ENCODE measurements at places on chromosomes 1 and 21.

GRCh38 chr1:226569879-226570547 is 21.4 kb downstream of the STUM start:
- no peak for DNase-seq

DNA sequence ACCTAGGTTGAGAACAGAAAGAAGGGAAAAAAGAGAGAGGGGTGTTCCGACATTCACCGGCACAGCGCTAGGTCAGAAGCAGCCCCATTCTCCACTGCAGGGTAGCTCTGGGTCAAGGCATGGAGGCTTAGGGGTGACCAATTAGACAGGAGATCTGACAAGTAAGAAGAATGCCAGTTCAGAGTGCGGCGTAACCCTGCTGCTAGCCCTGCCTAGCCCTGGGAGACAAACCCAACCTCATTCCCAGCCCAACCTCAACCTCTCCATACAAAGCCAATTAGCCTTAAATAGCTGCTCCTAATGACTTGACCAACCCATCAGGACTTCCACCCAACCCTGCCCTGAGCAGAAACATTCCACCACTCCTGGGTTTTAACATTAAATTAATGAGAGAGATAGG is 3.4 kb downstream of the PRELP start:
- DNase-seq = no peak

DNA sequence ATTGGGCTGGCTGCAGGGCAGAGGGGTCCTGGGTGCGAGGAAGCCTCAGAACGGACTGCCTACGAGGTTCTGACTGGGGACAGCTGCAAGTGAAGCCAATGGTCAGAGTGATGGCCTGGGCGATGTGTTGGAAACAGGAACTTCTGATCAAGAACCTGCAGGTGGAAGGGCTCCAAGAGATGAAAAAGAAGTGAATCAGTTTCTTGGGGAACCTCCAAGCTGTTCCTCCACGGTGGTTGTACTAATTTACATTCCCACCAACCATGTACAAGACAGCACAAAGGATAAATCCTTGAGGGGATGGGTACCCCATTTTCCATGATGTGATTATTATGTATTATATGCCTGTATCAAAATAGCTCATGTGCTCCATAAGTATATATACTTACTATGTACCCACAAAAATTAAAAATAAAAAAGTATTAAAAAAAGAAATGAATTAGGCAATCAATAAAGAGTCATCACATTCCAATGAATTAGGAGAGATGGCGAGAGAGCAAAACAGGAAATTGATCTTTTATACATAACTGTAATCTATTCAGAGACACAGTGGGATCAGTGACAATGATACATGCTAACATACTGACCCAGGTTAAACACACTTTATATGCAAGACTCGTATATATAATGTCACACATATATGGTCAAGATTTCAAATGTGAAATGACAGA is 58.1 kb downstream of the PTPN14 start:
- peak; percentile 78 for DNase-seq

DNA sequence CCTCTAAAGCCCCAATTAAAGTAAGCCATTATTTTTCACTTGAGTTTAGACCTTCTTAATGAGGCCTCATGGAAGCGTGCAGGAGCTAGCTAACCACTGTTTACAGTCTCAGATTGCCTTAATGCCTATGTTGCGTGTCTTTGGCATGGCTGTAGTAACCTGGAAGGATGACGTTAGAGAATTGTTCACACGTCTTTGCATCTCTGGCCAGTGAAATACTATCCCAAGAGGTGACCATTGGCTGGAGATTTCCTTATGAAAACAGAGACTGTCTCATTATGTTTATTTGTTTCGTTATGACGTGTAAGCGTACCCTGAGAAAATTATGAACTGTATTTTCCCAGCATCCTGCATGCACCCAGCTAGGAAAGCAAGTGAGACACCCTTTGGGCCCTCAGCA is 18.6 kb upstream of the BMP8A start:
- no peak for DNase-seq

GRCh38 chr1:11855430-11855829 is 3.3 kb downstream of the NPPB start:
- DNase-seq = no peak

GRCh38 chr1:37472281-37472680 is 2.1 kb upstream of the ZC3H12A start:
- DNase-seq = no peak

- peak; percentile 14 for DNase-seq
These were observed 5.0 kb upstream of the CDC14A start for GRCh38 chr1:100347009-100347966.

- peak; percentile 38 for DNase-seq
These were observed 71.5 kb upstream of the CXADR start for GRCh38 chr21:17441370-17441769.

DNA sequence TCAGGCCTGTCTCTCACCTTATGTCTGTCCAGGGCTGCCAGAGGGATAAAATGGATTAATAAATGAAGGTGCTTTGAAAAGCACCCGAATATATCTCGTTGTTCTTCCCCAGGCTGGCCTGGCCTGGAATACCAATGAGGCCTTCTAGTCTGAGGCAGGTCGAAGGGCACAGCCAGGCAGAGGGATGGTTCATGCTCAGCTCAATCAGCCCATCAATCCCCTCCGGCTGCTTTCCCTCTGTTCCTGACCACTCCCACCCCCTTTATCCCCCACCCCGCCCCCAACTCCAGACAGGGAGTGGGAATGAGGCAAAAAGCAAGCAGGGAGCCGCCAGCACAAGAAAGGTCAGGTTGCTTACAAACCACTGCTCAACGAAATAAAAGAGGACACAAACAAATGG is 40.0 kb upstream of the PRELP start:
- no peak for DNase-seq

GRCh38 chr1:38064197-38064903 is 17.8 kb upstream of the POU3F1 start:
- DNase-seq = peak; percentile 77

- DNase-seq = no peak
These were observed 96.7 kb upstream of the NEGR1 start for GRCh38 chr1:72379072-72379471.

DNA sequence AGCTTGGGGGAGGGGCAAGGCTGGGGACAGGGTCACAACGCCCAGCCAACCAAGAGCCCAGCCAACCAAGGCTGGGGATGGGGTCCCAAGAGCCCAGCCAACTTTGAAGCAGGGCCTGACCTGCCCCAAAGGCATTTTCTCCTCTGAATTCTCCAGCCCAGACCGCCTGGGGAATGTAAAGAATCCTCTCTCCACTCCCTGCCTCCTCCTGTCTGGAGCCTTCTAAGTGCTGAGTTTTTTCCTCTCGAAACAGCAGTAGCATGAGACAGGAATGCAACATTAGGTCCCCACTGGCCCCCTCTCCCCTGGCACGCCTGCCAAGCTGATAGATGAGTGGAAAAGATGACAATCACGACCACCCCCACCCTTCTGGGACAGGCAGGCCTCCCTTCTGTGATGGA is 17.0 kb downstream of the C1orf198 start:
- peak; percentile 78 for DNase-seq

DNA sequence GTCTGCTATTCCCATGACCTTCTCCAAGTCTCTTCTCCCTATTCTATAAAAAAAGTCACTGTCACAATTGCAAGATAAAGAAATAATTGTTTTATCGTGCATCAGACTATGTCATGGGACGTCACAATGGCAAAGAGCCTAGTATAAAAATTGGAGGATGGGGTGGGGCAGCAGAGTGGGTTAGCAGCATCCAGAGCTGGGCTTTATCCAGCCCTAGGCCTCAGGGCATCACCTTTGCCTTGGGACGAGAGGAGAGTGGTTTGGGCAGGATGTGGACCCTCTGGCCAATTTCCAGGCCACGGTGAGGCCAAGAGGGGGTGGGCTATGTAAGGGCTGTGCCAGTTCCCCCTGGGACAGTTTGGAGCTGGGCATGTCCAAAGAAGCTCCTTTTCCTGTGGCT is 25.7 kb downstream of the WNT4 start:
- DNase-seq = no peak

DNA sequence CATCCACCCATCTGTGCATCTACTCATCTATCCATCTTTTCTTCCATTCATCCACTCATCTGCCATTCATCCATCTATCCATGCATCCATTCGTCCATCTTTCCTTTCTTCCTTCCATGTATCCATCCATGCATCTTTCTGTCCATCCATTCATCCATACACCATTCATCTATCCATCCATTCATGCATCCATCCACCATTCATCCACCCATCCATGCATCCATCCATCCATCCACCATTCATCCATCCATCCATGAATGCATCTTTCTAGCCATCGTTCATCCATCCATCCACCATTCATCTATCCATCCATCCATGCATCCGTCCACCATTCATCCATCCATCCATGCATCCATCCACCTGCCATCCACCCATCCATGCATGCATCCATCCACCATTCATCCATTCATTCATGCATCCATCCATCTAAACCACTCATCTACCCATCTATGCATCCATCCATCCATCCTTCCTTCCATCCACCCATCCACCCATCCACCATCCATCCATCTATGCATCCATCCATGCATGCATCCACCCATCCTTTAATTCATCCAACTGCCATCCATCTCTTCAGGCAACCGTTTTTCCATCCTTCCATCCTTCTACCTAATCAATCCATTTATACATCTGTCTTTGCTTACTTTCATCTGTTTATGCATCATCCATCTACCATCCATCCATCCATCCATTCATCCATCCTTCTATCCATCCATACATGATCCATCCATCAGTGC is 87.1 kb downstream of the TRIM11 start:
- DNase-seq = no peak

DNA sequence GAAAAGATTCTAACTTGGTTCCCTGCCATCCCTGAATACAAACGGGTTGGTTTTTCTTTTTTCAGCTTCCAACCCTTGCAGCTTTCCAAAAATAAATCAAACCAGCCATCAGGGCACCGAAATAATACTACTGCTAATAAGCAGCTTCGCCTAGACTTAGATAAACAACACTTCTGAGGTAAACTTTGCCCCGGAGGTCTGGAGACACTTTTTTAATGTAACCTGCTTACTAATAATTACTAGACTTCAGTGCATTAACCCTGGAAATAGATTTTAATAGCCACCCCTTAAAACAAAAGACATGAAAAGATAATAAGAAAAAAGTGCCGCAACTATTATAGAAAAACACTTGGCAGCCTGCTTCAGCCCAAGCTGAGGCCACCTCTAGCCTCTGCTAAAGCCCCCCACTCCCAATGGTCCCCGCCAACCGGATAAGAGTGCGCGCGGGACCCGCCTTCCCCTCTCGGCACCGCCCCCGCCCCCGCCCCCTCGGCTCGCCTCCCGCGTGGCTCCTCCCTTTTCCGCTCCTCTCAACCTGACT is 405 bp upstream of the GADD45A start:
- DNase-seq = no peak

GRCh38 chr1:204286831-204287421 is 72.8 kb downstream of the PLEKHA6 start:
- no peak for DNase-seq

DNA sequence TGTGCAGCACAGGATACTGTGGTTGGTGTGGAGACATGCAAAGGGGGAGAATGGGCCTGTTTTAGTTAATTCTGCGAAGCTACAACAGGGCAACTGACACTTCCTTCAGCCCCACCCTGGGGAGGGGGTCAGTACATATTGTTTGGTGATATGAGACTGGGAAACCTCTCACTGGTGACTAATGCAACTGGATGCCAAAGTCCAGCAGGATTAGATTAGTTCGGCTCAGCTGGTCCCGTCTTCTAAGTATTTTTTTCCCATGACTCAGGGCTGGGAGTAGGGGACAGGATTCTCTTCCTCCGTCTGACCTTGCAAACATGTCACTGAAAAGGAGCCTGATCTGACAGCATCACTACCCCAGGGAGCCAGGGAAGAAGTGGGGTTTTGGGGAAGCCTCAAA is 43.0 kb downstream of the PLXNA2 start:
- DNase-seq = peak; percentile 96

DNA sequence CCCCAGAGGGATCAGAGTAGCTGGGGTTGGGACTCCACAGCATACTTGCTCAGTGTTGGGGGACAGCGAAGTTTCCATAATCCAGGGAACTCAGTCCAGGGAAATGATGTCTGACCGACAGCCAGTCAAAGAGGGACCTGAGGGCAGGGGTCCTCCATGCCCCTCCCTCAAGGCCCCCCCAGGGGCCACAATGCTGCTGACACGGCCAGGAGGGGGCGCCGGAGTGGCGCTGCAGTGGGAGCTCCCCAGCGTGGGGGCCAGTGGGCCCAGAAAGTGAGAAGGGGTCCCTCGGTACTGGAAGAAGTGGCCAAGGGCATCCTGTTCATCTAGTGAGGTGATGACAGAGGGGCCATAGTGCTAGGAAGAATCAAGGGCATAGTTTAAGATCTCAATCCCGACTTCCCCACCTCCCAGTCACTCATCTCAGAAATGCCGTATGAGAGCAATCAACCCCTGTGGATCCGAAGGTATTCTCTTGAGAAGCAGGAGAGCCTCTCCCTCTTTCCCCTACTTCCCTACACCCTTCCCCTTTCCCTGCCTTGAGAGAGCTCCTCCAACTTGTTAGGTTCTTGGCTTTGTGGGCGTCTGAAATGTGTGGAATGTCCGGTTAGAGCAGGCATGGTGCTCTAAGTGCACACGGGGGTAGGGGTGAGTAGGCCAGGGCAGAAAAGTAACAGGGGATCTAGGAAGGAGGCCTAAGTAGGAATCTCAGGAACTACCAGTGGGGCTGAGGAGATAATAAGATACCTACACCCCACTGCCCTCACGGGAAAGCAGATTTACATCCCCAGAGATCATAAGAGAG is 4.1 kb downstream of the NUDT17 start:
- peak; percentile 52 for DNase-seq

DNA sequence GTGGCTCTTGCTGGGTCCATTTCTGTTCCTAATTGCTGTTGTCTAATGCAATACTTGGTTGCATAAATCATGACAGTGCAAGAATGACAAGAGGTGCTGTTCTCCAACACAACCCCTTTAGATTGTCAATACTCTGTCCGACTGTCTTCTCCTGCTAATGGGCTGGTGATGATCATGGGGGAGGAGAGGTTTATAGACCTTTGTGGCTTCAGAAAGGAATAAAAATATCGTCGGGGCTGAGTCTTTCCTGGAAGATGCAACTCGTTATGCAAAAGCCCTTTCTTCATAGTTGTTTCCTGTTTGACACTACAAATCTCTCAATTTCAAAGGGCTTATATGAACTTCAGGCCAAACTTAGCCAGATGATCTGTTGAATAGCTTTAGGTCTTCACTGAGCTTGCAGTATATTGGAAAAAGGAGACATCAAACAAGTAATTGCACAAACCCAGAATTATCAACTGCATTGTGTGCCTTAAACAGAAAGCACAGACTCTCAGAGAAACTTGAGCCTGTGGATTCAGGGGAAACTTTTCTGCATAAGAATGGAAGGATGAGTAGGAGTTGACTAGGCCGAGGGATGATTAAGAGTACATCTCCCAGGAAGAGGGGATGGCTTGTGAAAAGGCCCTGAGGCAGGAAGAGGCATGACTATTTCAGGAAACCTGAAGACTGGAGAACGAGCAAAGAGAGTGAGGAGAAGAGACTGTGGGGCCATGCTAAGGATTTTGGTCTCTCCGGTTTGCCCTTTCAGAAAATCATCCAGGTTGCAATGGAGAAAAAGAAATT is 107.6 kb downstream of the TSEN15 start:
- no peak for DNase-seq

GRCh38 chr1:192795916-192796618 is 12.8 kb upstream of the RGS2 start:
- no peak for DNase-seq

- DNase-seq = no peak
These were observed 74.1 kb upstream of the JUN start for GRCh38 chr1:58857680-58858673.

GRCh38 chr1:81590171-81590570 is 210.6 kb upstream of the ADGRL2 start:
- no peak for DNase-seq

GRCh38 chr21:18603261-18603660 is 199.7 kb upstream of the TMPRSS15 start:
- no peak for DNase-seq
